Activated CD8-positive, alpha-beta memory T cell treated with anti-CD3 and anti-CD28 coated beads for 1 hour (primary cell): ENCODE measurements at places on chromosomes 16 and 17.

DNA sequence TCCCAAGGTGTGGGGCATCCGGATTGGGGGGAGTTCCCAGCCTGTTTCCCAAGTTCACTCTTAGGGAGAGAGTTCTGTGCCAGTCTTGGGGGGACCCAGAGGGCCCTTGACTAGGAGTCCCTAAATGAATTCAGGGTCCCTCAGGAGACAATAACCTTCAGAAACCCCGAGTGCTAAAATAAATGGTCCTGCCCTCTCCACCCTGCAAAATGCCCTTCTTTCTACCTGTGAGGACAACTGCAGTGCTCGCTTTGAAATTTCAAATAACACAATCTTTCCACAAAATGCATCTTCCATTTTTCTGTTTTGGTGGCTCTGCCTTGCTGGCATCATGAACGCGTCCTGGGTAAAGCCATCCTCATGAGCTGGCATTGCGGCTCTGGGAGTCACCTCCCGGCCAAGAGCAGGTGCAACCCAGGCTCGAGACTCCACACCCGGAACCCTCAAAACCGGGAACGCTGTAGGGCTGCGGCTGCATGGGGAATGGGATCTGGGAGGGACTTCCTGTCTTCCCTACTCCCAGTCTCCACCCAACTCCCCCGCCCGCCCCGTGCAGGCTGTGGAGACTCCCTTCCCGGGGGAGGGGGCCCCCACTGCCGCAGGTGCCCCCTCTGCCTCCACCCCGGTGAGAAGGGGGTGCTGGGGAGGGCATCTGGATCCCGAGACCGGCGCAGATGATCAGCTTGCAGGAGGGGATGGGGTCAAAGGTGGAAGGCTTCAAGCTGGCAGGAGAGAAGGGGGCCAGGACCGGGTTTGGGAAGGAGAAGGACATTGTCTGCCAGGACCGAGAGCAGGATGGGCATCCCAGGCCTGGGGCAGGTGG, at the start of gene ZNF205:
Gene ZNF205 (plus strand): TSS at position 529 of the 823 bp plus-strand sequence. CDS start 845 bp downstream, outside the sequence.
- no peak for DNase-seq

- no peak for DNase-seq
Observed at GRCh38 chr16:54062361-54063278, 224.0 kb downstream of the IRX3 start.

GRCh38 chr16:86854626-86855294, 276.4 kb downstream of the FOXL1 start:
- DNase-seq = no peak

- DNase-seq = no peak
Observed at GRCh38 chr17:22265807-22266206, 573.5 kb downstream of the KCNJ18 start.

- no peak for DNase-seq
Observed at GRCh38 chr17:67063141-67063540, 18.8 kb downstream of the CACNG1 start.

DNA sequence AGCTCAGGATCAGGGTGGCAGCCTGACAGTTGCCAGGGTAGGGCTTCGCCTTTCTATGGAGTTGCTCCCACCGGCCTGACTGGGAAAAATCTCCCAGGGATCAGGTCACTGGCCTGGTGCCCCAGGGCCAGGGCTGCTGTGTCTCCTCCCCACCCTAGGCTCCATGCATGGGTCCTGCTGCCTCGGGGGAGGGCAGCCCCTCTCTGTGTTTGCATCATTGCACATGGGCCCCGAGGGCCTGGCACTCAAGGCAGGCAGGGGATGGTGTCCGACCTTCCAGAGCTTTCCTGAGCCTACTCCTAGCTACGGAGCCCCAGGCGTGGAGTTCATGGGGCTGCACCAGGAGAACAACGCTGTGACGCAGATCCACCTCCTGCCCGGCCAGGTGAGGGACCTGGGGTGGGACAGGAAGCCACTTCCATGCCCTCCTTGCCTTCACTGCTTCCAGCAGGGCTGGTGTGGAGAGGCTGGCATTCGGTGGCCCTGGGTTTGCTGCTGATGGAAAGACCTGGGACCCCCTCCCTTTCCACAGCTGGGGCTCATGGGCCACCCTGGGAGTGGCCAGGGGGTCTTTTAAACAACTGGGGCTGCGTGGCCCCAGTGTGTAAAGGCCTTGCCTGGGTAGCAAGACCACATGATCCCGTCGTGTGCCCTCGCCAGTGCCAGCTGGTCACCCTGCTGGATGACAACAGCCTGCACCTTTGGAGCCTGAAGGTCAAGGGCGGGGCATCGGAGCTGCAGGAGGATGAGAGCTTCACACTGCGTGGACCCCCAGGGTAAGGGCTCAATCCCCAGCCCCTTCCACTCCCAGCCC, 29.5 kb upstream of the MYO15B start:
- no peak for DNase-seq

DNA sequence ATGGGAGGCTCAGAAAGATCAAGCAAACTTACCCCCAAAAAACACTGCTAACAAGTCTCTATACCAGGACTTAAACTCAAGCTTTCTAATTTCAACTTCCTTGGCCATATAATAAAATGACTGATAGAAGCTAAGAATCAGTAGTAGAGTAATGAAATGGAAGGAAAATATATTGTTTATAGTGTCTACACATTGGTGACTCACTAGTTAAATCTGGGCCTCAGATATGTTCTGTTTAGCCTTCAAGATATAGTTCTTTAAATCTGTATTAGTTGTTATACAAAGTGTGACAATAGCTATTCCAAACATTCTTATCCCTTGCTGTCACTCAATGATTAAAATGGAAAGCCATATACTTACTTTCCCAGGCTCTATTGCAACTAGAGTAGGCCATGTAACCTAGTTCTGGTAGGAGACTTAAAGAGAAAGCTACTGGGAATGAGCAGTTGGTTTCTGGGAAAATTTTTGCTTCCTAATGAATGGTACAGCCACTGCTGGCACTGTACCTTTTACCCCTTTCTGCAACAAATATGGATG, 18.3 kb downstream of the SSH2 start:
- no peak for DNase-seq

DNA sequence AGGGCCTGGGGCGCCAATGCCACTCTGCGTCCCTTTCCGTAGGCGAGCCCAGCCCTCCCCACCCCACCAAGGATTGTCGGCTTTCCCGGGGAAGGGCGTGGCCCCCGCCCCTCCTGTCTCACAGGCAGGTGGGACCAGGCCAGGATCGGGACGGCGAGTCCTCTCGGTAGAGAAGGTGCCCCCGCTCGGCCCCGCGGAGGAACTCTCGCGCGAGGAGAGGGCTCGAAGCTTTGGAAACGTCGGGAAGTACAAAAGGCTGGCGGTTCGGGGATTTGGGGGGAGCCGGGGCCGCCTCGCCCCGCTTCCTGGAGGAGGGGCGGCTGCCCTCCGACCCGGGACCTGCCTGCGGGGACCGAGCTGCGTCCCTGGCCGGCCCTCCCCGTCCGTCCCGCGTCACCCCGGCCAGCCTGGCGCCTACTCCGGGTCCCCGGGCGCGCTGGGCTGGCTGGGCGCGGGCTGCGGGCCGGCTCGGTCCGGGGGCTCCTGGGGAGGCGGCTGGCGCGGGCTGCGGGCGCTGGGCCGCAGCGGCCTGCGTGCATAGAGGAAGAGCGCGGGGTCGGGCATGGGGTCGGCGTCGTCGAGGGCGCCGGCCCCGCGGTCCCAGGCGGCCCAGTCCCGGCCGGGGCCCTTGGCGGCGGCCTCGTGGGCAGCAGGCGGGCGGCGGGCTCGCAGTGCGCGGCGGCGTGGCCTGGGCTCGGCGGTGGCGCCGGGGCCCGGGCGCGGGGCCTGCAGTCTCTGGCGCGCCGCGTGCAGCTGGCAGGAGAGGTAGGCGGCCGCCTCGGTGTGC, 12.6 kb upstream of the CLUH start:
- no peak for DNase-seq

DNA sequence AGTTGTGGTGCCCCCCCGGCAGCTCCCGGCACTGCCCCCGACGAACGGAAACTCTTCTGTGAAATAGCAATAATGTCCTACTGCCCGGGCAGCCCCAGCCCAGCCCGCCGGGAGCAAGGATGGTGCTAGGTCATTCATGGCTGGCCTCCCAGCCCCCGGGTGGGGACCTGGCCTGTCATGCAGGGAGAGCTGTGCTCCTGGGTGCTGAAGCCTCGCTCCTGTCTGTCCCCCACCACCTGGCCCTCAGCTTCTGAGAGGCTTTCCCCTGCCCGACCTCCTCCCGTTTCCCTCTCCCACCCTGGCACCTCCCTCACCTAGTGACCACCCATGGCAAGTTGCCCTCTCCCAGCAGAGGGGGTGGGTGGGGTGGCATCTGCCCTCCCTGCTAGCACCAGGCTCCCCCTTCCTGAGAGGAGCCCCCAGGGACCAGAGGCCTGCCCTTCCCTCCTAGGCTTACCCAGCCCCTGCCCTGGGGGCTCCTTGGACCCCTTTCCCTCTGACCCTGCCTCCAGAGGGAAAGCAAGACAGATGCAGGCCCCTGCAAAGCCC, 13.5 kb downstream of the PAM16 start:
- no peak for DNase-seq

GRCh38 chr17:77493901-77494663, 353.3 kb downstream of the SEC14L1 start:
- DNase-seq = no peak

DNA sequence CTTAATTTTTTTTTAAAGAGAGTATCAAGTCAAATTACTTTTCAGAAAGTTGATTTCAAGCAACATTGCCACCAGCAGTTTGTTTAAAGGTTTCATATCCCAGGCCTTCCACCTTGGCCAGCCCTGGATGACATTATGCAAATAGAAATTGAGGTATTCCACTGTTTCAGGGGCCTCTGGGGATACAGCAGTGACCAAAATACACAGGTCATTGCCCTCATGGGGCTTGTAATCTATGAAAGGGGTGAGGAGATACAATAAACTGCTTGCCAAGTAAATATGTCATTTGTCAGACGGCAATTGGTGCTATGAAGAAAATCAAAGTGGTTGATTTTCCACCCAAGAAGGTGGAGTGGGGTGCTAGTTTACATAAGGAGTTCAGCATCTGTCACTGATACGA, 37.8 kb upstream of the TMC5 start:
- DNase-seq = no peak

GRCh38 chr17:68302066-68302564, 10.8 kb downstream of the ARSG start:
- DNase-seq = no peak

GRCh38 chr17:73628642-73629552, 15.3 kb downstream of the SDK2 start:
- no peak for DNase-seq

DNA sequence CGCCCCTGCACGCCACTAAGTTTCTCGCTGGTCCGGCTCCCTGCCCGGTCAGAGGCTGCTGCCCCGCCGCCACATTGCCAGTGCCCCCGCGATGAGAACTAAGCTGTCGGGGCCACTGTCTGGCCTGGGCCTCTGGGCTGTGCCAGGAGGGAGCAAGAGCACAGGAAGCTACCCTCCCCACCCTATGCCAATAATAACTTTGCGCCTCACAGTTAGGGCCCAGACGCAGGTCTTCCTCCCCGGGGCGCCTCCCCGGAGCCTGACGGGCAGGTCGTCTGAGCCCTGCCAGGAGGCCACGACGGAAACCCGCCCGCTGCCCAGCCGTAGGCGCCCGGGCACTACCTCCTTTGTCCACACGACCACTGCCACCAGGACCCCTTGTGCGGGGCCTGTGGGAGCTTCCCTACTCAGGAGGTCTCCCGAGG, 1.5 kb downstream of the ZFPM1 start:
- DNase-seq = no peak

DNA sequence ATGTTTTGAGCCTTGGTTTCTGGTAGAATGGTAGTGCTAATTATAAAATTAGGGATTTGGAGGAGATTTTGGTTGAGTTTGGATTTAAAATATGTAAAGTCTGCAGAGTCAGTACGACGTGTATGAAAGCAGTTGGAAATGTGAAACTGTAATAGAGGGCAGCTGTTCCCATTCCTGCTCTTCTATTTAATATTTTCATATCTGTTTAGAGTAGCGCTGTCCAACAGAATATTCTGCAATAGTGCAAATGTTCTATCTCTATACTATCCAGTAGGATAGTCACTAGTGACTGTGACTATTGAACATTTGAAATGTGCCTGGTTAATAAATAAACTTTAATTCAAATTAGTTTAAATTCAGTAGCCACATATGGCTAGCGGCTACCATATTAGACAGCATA, 443.4 kb upstream of the SOX9 start:
- DNase-seq = no peak
